ENCODE measurements at places on chromosomes 7 and 10. TPM values are rescaled to one million over a fixed set of nuclear protein-coding genes. Genes with fewer than 3 reads are reported as not detected.

Gene WNT2
- polyA plus RNA-seq = 0.93 TPM

Gene CLDN4
- 56.5 TPM for polyA plus RNA-seq

Gene EPHB6
- 18.0 TPM for polyA plus RNA-seq

GRCh38 chr7:80453699-80454340, 58.0 kb downstream of the GNAT3 start:
- DNase-seq = peak; percentile 21

- DNase-seq = peak; percentile 24
Observed at GRCh38 chr10:85105614-85106255, 777.3 kb downstream of the CCSER2 start.

DNA sequence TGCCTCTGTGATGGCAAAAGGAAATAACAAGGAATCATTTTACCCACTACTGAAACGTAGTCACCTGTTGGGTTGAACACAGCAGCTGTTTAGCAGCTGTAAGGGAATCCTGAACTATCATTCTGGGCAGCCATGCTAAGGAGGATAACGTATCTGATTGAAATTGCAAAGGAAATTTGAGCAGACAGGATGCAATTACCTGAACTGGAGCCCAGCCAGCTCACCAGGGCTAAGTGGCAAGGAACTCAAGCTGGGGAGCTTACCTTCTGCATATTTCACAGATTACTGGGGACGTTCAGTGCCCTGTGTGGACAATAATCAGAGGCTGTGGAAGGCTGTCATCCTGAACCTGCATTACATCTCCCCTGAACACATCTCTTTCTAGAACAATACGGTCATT, 650.5 kb downstream of the SORCS3 start:
- DNase-seq = peak; percentile 31

- no peak for DNase-seq
Observed at GRCh38 chr10:97724341-97724941, 10.9 kb downstream of the MARVELD1 start.

DNA sequence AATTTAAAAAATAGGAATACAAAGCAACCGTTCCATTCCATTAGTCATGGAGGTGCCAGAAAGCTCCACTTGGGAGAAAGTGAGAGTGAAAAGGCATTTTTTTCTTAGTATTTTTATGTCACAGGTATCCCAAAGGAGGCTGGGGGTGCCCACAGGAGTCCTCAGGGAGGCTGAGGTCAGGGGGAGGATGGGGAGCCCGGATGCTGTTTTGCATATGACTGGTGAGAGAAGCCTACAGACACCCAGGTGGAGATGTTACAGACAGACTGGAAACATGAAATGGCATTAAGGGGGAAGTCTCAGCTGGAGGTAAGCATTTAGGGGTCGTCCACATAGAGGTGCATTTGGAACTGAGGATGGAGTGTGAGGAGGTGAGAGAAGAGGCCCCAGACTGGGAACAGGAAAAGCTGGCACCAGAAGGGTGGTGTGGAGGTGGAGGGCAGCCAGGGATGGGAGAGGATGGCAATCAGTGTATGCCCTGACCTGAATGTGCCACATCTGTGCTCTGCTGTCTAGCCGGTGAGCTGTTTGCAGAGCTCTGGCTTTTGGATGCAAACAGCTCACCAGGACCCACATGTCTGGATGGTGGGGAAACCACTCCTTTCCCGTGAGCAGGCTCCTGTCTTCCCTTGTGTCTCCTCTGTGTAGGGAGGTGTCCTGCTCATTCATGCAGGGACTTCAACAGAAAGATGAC, 101.1 kb downstream of the RAMP3 start:
- no peak for DNase-seq

- DNase-seq = no peak
Observed at GRCh38 chr7:20241194-20241910, 24.2 kb upstream of the MACC1 start.

GRCh38 chr10:124007773-124008145, 85.6 kb downstream of the CHST15 start:
- DNase-seq = no peak
